ENCODE measurements at places on chromosomes 1 and 21.

- no peak for DNase-seq
These were observed 32.5 kb upstream of the SSX2IP start for GRCh38 chr1:84722794-84723193.

- DNase-seq = no peak
These were observed 36.6 kb downstream of the ITPKB start for GRCh38 chr1:226702318-226702956.

DNA sequence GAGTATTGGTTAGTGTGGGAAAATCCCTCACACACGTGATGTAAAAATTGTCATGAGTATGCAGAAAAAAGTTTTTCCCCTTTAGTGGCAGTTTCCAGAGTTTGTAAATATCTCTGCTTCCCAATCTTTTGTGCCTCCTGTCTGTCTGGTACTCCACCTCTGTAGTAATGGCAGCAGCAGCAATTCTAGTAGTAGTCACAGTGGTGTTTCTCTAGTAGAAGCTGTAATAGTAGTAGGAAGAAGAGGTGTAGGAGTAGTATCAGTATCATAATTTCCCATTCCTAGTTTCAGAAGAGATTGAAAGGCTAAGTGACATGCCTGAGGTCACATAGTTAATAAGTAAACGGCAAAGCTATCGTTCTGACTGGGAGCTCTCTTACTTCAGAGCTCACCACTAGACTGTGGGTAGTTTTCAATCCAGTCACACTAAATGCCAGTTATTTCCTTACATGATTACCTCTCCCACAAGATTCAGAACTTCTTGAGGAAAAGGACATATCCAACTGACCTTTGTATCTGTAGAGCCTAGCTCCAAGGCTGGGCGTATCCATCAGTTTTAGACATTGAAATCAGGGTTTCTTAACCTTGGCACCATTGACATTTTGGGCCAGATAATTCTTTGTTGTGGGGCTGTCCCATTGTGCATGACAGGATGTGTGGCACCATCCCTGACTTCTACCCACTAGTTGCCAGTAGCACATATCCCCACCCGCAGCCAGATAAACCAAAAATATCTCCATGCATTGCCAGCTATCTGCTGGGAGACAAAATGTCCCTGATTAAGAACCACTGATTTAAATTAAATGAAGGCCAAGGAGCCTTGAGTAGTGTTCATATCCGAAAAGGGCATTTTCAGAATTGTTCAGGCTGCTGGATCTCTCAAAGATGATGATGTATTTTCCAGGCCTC lies 135.9 kb downstream of the FGGY start:
- no peak for DNase-seq

DNA sequence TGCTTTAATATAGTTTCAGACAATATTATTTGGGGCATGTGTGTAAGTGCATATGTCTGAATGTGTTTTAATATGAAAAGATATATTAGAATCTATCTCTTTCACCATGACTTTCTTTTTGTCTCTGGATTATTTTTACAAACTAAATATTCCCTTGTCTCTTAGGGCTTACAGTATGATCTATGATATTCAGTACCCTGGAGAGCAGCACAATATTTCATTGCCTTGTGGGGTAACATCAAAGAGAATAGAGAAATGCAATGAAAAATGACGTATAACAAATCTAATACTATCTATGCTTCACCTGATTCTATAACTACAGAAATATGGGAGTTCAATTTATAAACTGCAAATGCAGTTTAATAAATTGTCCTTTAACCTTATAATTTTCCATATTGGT lies 2084.5 kb downstream of the MRPL39 start:
- peak; percentile 16 for DNase-seq

GRCh38 chr1:245923215-245923614 lies 583.9 kb downstream of the SMYD3 start:
- no peak for DNase-seq

- no peak for DNase-seq
These were observed 17.3 kb upstream of the PLEKHG5 start for GRCh38 chr1:6508816-6509189.

DNA sequence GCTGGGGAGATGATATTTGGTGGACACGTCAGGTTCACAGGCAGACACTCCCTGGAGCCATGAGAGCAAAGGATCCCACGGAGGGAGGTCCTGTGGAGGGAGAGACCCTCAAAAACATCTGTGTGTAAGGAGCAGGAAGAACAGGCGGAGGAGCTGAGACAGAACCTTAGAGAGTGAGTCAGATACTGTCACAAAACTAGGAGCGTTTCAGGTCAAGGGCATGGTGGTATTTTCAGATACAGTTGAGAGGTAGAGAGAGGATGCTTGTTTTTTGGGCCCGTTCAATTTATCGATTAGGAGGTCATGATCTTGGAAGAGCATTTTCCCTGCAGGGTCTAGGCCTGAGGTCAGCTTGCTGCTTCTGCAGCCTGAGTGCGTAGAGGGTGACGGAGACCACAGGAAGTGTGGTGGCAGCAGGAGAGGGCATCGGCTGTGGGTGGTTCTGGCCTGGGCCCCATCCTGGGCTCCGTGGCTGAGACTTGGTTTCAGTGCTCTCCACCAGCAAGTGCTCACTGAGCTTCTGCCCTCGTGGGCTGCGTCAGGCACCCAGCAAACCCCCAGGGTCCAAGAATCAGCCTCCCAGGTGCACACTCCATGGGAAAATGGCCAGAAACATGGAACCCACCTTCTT lies 39.9 kb downstream of the SPSB1 start:
- DNase-seq = no peak

GRCh38 chr1:88401313-88401712 lies 282.8 kb upstream of the PKN2 start:
- no peak for DNase-seq

DNA sequence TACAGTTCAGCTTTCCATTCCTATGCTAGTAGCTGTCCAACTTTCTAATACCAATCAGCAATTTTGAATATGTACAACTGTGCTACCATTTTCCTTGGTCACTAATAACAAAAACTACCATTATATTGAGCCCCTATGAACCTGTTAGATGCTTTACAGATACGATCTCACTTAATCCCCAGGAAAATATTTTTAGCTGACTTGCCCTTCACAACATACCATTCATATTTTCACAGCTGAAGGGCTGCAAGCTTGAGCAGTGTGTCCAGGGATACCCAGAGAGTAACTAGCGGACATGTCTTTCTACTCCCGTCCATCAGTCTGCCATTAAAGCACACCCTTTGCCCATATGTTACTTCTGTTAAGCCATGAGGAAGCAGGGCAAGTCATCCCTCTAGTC lies 140.5 kb downstream of the SPATA46 start:
- no peak for DNase-seq

GRCh38 chr1:183096894-183097293 lies 73.7 kb downstream of the LAMC1 start:
- no peak for DNase-seq

GRCh38 chr1:228118040-228118439 lies 8.9 kb upstream of the MRPL55 start:
- DNase-seq = no peak

DNA sequence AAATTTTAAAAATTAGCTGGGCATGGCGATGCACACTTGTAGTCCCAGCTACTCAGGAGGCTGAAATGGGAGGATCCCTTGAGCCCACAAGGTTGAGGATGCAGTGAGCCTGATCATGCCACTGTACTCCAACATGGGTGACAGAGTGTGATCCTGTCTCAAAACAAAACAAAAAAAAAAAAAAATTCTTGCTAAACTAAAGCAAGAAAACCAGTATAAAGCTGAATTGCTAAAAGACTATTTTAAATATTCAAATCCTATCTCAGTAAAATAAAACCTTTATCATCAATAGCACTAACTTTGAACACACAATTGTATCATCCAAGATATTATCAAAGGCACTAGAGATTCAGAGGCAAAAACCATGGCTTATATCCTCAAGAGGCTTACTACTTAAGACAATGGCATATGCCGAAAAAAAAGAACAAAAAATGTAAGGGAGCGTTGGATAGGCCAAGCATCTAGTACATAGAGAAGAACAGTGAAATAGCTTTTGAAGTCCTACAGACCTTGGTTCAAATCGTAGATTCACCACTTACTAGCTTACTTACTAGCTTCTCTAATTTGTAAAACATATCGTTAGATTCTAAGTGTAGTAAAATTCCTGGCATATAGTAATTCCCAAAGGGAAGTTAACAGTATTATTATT lies 3.6 kb downstream of the EPS15 start:
- no peak for DNase-seq

DNA sequence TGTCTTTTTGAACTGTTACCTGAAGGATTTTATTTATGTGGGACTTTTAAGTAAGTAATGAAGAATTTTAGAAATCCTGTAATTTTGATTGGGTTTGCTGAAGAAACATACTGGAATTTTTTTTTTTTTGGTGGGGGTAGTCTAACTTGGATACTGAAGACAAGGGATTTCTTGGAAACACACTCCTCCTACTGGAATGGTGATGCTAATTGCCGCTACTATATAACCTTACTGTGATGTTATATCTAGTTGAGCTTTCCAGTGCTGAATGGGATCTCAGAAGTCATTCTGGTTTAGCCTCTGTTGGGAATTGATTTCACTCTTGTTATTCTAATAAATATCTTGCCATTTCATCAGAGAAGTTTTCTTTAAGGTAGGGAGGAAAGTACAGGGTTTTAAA lies 8.4 kb downstream of the PPP2R5A start:
- no peak for DNase-seq

- no peak for DNase-seq
These were observed 59.3 kb downstream of the SLC37A1 start for GRCh38 chr21:42572906-42573495.

DNA sequence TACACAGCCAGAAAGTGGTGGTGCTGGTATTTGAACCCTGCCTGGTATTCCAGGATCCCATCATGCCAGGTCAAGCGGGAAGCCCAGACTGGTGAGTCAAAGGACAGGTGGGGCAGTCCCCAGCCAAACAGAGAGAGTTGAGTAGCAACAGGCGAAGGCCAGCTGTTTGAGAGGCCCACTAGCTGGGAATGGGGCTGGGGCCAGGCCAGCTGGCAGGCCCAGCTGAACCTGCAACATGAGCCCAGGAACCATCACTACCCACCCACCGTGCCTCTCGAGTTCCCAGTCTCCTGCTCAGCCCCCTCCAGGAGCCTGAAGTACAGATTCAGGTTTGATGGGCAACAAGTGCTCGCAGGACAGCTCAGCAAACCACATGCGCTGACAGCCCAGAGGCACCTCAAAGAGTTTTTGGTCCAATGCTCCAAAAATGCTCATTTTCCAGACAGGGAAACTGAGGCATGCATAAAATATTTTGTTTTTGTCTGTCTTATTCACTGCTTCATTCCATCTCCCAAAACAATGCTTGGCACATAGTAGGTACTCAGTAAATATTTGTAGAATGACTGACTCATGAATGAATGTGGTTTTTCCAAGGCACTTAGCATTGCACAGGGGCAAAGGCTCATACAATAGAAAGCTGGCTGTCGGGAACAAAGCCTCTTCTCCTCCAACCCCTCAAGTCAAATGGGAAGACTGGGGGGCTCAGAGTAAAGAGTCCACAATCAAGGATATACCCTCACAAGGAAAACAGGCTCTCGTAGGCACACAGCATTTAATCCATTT lies 42.5 kb upstream of the CLIC4 start:
- DNase-seq = no peak

DNA sequence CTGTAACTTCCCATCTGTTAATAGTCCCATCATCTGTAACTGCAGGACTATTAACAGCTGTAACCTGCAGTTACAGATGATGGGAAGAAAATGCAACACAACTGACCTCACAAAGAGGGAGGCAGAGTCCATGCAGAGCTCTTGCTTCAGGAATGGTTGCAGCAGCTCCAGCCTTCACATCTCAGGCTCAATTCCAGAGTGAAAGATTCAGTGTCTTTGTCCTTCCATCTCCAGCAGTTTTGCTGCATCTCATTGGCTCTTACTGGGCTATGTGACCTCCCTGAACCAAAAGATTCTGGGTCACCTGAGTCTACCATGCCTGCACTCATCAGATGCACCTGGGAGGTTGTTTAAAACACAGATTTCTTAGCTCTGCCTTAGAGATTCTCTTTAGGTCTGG lies 686.7 kb downstream of the MATN1 start:
- DNase-seq = no peak

DNA sequence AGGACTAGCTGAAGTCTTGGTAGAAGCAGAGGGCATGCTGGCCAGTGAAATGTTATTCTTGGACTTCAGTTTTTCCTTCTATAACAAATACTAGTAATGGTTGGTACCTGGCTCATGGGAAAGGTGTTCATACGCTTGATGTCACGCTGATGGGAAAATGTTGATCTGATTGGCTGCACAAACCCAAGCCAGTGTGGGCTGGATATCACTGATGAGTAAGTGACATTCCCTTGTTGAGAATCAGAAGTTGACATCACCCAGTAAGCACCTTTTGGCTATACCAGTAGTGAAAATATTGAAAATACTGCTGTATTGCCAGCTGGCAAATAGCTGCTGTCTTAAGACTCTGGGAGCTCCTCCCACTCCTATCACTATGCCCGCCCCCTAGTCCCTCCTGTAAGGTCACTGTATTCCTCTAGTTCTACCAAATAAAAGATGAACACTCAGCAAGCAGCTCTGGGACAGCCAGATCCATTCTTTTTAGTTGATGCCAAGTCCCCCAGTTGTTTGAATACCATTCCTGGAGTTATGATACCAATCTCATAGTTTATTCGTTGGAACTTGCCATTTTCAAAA lies 168.2 kb downstream of the GRIK1 start:
- no peak for DNase-seq

DNA sequence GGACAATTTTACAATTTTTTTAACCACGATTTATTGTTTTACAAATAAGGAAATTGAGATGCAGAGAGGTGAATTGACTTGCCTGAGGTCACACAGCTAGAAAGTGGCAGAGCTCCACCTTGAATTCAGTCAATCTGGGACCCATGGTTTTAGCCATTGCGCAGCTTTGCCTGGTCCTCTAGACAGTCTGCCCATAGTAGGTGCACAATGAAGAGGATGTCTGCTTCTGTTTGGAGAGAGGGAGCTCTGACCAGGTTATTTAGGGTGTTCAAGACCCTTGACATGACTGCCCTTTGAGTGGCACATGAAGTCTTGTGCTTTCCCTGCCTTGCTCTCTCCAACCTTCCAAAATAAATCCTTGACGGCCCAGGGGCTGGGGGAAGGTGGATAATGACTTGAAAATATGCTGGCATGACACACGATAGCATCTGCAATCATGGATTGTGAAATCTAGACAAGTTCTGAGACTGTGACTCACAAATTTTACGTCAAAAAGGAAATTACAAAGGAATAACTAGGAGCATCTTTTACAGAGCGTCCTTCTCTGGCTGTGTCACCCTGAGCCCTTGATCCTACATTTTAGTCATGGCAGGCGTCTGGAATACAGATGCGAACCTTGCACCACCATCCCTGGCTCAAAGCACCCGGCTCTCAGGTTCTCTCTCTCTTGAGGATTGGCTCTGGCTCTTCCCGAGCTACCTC lies 26.2 kb upstream of the ID3 start:
- no peak for DNase-seq

DNA sequence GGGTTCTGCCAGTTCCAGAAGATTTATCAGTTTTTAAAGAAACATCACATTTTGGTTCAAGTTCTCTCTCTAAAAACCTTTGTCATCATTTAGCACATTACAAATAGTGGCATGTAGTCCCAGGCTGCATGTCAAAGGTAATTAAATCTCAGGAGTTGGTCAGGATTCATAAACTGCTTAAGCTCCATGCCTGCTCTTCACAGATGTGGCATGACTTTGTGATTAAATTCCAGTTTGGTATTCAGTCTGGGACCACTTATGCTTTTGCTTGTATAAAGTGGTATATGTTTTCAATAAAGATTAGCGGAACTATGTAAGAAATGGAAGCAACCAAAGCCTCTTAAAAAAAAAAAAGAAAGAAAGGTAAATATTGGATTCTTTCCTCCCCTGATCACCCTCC lies 408.0 kb downstream of the DISC1 start:
- DNase-seq = no peak

GRCh38 chr1:35947547-35947946 lies 16.6 kb downstream of the AGO3 start:
- DNase-seq = no peak
